ENCODE measurements at places on chromosomes 4 and X.

- DNase-seq = no peak
Measured at GRCh38 chrX:18885328-18886004, 98.4 kb downstream of the PHKA2 start.

DNA sequence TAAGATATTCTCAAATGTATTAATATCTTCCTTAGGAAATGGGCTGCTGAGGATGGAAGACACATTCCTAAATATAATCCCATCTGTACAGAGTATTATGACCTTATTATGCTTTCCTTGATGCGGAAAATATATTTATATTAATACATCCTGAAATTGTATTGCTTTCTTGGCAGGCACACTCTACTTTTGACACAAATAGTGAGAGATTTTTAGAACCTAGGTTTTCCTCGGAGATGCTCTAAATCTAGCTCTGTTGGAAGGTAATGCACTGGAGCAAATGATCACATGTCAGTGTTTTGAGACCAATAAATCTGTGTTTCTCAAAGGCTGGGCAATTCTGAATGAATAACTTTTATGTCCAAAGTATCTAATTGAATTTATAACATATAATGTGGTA lies 94.3 kb upstream of the MAGEC2 start:
- DNase-seq = no peak

DNA sequence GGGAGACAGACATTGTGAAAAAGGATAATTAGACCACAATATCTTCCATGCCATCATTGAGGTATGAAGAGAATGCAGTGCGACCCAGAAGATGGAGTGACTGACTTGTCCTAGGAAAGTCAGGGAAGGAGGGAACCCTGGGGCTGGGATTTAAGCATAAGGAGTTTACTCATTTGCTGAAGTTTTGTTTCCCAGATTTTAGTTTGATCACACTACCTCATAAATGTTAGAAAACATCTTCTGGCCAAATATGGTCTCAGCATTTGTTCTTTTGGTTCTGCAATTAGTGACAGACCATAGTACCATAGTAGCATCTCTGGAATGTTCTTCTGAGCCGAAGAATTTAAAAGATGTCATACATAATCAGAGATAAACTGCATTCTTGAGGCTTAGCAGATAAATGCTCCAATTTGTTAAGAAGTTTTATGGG lies 96.5 kb upstream of the PGRMC2 start:
- no peak for DNase-seq

- DNase-seq = no peak
Measured at GRCh38 chr4:118322831-118323502, 29.8 kb downstream of the PRSS12 start.

- no peak for DNase-seq
Measured at GRCh38 chr4:187258651-187259401, 535.2 kb upstream of the FAT1 start.

DNA sequence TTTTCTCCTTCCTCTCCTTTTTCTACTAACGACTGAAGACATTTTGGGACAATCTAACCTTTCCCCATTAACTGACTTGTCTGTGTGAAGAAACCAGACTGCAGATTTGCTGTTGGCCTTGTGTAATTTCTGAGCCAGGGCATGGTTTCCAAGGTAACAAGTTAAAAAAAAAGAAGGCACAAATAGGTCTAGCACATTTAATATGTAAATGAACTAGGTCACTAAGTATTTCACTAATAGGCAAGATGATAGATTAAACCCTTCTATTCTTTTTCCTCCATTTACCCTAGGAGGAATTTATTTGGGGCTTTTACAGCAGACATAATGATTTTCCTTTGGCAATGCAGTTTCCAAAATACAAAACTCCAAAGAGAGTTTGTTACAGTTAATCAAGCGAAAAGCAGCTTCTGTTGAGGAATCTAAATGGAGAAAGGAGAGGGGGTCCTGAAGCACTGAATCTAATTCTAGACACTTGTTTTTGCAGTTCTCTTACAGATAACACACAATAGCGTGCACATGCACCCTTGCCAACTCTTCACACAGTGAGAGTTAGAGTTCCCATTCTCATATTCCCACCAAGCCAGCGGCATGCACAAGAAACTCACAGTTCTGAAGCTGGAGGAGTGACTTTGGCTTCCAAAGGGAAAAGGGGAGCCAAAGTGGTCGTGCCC lies 72.0 kb downstream of the TSPAN5 start:
- no peak for DNase-seq

DNA sequence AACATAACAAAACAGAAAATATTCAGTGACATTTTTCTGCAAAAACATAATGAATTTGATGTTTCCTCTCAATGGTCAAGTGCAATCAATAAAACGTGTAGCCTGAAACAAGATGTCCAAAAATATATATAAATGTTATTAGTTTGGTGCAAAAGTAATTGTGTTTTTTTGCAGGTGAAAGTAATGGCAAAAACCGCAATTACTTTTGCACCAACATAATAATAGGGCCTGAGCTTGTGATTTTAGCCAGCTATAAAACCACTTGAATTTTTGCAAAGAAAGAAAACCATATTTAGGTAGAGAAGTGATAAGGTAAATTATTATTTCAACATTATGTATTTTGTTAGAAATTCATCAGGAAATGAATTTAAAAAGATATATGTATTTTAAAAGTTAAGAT lies 475.3 kb upstream of the AMOT start:
- no peak for DNase-seq

DNA sequence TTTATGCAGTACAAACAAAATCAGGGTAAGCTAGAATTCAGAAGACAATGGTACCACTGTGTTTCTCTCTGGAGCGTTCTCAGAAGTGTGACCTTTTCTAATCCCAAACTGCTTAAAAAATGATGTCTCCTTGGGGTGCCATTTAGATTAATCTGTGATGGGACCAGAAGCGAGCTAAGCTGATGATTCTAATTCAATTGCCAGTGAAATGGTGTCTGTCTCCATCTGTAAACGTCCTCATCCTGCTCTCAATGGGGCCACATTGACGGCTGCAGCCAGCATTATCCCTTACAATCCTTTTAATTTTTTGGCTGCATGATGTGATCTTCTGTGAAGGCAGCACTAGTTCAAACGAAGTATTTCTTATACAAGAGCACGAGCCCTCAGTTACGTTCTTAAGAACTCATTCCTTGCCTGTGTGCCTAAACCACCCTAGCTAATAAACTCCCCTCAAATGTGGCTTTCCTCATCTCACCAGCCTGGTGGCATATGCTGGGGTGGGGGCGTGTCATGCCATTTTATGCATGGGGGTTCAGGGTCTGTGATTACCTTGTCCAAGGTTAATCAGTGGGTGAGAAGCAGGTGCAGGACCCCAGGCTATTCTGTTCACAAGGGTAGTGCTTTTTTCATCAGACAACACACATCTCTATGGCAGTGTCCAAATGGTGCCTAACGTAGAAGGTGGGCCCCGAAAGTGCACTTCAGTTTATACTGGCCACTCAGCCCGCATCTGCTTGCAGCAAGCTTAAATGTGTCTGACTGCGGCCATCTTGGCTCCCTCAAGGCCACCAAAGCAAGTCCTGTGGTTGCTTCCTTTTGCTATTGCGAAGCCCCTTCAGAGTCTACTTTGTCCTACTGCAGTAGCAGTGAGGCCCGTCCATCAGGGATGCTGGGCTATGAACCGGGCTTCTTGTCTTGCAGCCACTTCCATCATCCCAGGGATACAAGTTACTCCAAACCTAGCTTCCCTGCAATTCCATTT lies 45.7 kb upstream of the SLC2A9 start:
- DNase-seq = no peak

GRCh38 chr4:104066533-104066932 lies 346.7 kb upstream of the TACR3 start:
- no peak for DNase-seq

- DNase-seq = no peak
Measured at GRCh38 chrX:46251755-46252154, 293.5 kb downstream of the ZNF674 start.

- no peak for DNase-seq
Measured at GRCh38 chrX:41728125-41728524, 4.1 kb downstream of the GPR82 start.

GRCh38 chr4:80098635-80099034 lies 25.6 kb upstream of the ANTXR2 start:
- no peak for DNase-seq

DNA sequence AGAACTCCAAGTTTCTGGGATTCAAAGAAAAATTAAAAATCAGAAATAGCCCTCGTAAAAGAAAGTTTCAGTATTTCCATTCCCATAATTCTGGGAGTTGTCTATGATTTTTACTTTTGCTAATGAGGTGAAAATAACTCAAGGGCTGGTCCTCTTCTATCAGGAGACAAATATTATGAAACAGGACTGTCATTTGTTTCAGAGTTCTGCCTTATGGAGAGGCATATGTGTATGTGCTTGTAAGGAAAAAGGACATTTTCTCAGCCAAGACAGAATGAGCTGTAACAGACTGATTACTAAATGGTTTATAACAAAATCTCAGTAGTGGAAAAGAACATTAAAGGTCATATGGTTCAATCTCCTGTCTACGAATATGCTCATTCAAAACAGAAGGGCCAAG lies 59.0 kb upstream of the TAB3 start:
- no peak for DNase-seq

- no peak for DNase-seq
Measured at GRCh38 chr4:24768006-24768405, 27.4 kb upstream of the SOD3 start.

DNA sequence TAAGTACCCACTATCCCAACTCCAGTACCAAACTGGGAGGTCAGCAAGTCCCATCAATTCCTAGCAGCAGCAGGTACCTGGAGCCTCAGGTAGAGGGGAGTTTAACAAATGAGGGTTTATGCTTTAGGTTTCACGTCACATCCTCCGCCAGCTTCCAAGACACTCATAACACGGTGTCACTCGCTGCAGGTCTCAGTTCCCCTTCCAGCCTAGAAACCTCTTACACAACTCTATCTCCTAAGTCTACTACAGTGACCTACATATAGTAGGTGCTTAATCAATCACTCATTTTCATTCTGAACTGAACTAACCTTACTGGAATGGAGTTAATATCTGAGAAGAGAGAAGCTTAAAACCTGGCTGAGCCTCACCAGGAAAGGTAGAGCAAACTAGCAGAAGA lies 96.0 kb downstream of the EFHC2 start:
- no peak for DNase-seq

DNA sequence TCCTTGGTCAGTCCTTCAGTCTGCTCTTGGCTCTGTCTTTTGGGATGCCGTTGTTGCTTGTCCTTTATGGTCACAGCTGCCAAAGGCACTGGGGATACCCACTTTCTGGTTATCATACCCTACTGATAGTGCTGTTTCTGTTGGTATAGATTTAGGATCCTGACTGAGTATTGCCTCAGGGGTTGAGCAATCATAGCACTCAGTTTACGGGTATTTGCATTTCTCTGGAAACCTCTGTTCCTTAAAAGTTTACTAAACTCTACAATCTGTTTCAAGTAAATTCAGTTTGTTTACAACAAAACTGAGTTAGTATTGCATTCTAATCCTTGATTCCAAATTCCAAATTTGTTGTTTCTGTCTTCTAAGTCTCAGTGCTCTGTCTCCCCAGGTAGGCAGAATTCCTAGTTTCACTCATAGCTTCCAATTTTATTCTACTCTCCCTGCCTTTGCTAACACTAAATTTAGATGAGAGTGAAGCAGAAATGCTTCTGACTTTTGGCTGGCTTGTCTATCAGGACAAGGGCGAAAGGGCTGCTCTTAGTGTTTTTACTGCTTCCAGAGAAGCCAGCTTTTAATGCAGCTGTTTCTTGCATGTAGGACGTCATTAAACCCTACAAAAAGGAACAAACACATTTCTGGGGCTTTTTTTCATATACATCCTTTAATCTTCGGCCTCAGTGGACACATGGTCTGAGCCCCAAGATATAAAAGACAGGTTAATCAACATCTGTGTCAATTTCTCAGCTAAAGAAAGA lies 17.2 kb upstream of the TET2 start:
- no peak for DNase-seq

DNA sequence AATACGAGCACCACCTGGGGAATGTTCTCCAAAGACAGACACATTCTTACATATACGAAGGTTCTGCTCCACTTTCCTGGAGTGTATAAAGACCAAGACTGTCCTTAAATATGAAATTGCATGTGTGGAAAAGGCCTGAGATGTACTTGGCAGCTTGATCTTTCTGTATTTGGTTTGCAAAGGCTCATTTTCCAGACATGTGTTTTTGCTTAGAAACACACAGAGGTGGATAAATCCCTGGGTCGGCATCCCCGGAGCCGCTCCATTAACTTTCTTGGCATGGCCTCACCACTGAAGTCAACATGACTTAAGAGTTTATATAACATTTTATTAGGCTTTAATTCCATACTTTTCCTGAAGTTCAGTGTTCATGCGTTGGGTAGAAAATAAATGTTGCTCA lies 239.4 kb downstream of the LDB2 start:
- no peak for DNase-seq

GRCh38 chr4:161663844-161664243 lies 500.0 kb downstream of the FSTL5 start:
- no peak for DNase-seq

DNA sequence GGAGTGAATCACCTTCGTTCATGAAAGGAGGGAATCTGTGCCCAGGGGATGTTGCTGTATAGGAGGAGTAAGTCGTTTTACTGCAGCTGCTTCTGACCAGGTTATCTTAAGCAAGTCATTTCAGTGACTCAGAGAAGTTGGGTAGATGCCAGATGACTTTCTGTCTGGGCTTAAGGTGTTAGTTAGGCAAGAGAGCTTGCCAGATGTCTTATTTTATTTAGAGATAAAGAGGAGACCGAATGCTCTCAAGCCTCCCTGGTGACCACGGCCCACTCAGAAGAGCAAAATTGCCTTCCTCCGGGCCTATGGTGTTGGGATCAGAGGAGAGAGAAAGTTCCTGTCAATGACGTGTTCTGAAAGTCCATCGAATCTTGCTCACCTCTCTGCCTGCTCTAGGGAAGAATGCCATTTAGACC lies 16.3 kb upstream of the ZNF827 start:
- DNase-seq = no peak

DNA sequence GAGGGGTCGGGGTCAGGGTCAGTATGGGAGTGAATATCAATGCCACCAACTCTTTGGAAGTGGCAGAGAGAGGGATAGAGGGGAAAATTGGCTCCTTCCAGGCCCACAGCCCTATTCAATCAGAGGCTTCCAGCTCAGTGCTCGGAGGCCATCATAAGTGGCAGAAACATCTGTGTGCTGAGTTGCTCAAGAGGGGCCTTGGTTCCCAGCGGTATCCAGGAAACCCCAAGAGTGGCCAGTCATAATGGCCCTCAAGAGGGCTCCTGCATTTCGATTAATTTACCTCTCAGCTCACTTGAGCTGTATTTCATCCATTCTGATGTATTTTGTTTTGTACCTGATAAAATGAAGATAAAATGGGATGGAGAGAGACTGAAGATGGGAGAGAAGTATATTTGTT lies 154.3 kb upstream of the EOLA2 start:
- DNase-seq = no peak

- DNase-seq = no peak
Measured at GRCh38 chr4:24799544-24800324, 4.4 kb downstream of the SOD3 start.

GRCh38 chrX:19704132-19704531 lies 183.3 kb downstream of the SH3KBP1 start:
- DNase-seq = no peak

All from Ammon's horn (tissue), 1 donor.